ENCODE measurements at places on chromosomes 3 and 15.

- DNase-seq: no peak
Measured at GRCh38 chr3:183185696-183186095, 23.2 kb upstream of the LAMP3 start.

- no peak for DNase-seq
Measured at GRCh38 chr15:68470049-68470742, 38.2 kb upstream of the ITGA11 start.

DNA sequence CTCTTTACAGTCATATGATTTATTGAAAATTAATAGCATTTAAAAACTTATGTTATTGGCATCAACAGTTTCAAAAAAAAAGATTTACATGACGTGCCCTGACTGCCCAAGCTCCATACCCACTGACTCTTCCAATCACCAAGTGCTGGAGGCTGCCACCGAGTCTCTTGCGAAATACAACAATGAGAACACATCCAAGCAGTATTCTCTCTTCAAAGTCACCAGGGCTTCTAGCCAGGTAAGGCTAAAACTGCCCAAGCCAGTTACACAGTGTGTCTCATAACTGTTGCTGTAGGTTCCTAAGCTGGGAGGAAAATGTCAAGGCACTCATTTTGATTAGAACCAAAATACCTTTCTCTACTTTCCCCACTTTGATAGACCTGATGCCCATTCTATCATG, 4.5 kb downstream of the FETUB start:
- no peak for DNase-seq

GRCh38 chr3:49807431-49808114, 4.5 kb downstream of the INKA1 start:
- no peak for DNase-seq

DNA sequence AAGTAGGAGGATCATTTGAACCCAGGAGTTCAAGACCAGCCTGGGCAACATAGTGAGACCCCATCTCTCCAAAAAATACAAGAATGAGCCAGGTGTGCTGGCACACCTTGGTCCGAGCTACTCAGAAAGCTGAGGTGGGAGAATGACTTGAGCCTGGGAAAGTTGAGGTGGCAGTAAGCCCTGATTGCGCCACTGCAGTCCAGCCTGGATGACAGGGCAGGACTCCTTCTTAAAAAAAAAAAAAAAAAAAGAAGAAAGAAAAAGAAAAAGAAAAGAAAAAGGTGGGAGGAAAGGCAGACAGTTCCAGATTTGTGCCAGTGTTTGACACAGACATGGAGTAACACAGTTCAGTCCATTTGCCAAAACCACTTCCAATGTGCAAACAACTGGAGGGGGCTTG, 75.7 kb downstream of the ATP10A start:
- no peak for DNase-seq

DNA sequence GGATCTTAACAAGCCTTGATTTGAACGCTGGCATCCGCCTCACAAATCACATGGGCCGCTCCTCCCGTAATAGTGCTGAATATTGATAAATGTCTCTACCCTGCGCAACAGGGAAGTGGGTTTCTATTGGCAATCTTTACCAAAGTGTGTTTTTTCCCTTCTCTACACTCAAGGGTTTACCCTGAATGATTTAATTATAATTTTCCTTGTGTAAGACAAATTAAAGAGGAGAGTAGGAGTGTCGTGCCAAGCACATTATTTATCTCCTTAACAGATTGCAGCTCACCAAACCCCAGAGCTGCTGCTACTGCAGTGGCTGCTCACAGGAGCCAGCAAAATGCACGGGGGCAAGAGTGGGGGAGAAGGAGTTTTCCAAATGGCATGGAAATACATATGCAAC, 545.8 kb downstream of the FOXP1 start:
- peak; percentile 68 for DNase-seq

- no peak for DNase-seq
Measured at GRCh38 chr3:63199606-63200005, 78.5 kb upstream of the SYNPR start.

DNA sequence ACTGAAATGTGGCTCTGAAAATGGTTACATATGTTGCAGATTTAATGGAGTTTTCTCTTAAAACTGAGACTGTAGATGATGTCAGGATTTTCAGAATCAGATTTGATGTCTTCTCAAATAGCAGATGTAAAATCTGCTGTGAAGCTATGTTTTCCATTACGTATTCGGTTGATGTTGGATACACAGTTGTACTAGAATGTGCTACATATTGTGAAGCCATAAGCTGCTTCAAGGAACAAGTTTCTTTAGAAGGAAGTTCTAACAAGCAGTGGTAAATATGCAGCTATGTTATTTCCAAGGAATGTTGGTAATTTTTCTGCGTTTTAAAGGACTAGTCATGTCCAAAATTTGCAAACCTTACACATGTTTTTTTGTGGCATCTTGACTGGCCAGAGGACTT, 197.7 kb downstream of the RBMS3 start:
- no peak for DNase-seq

GRCh38 chr3:16884084-16884747, 539 bp upstream of the PLCL2 start:
- DNase-seq: peak; percentile 59

- DNase-seq: no peak
Measured at GRCh38 chr3:48241796-48242455, 1.0 kb downstream of the ZNF589 start.

DNA sequence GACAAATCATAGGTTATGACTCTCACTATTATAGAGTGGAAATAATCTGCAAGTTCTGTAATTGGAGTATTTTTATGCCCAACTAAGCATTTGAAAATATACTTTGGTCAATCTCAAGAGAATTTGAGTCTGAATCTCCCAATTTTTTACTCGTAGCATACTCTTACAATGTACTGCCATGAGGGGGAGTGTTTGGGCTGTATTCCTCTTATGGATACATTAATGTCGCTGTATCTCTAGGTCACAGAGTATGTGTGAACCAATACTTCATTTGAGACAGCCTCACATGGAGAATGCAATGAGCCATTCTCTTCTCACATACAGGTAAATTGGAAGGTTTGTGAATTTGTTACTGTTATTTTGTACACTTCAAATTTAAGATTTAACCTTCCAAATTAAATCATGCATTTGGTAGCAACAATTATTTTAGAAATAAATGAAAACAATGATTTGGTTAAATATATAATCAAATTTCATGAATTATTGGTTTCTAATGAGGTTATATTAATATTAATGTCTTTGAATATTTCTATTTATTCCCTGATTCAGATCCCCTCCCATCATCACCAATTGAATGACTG, 5.5 kb upstream of the CD200 start:
- DNase-seq: peak; percentile 74

- DNase-seq: no peak
Measured at GRCh38 chr3:52364322-52365035, 48.4 kb downstream of the DNAH1 start.

DNA sequence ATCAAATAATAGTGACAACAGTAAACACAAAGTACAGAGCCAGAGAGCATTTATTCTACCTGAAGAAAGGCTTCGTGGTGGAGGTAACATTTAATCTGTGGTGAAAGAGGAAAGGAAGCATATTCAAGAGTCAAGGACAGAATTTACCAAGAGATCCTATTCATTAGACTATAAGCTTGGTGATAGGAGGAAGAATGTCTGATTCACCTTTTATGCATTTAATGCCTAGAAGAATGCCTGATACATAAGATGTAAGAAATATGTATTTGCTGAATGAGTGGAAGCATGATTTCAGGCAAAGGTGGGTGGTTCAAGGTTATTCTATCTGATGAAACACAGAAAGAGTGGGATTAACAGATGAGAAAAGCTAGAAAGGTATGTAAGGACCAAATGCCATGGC, 119.8 kb downstream of the SERPINI1 start:
- no peak for DNase-seq

GRCh38 chr3:47847260-47847659, 44.3 kb downstream of the DHX30 start:
- DNase-seq: no peak

DNA sequence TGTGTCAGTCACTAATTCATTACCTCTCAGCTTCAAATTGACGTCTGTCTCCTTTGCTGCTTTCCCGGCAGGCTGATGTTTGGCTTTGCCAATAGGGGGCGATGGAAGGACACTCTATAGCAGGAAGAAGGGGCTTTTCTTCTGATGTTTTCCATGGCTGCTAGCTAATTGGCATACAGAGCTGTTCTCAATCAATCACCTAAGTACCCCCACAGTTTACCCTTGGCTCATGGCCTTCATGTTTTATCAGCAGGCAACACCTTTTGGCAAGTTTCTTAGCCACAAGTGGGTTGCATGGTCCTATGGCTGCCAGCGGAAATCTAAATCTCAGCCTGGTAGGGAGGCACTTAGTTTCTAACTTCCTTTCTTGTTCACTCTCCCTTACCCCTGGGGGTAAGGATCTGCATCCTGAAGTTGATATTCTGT, 45.0 kb downstream of the ESYT3 start:
- DNase-seq: peak; percentile 51

DNA sequence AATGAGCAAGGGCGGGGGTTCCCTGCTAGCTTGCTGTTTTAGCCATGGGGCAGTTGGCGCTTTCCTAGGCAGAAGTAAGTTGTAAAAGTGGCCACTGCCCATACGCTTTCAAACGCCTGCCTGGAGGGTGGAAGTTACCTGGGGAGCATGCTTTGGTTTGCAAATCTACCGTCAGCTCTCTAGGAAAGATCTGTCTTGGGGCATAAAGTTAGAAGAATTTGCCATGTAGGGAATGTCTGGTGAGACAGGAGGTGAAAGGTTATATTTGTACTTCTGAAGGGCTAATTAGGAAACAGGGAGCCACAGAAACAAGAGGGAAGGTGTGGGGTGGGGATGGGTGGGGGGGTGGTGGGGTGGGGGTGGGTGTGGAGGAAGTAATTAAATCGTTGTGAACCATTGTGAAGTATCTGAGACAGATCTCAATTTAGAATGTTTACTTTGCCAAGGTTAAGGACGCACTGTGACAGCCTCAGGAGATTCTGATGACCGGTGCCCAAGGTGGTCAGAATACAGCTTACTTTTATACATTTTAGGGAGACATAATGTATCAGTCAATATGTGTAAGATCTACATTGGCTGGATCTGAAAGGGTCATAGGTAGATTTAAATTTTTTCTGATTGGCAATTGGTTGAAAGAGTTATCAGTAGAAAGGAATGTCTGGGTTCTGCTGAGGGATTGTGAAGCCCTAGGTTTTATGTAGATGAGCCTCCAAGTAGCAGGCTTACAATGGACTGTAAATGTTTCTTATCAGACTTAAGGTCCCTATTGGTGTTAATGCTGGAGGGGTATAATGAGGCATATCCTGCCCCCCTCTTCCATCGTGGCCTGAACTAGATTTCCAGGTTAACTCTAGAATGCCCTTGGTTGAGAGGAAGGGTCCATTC, 62.0 kb upstream of the GCNT3 start:
- DNase-seq: no peak

DNA sequence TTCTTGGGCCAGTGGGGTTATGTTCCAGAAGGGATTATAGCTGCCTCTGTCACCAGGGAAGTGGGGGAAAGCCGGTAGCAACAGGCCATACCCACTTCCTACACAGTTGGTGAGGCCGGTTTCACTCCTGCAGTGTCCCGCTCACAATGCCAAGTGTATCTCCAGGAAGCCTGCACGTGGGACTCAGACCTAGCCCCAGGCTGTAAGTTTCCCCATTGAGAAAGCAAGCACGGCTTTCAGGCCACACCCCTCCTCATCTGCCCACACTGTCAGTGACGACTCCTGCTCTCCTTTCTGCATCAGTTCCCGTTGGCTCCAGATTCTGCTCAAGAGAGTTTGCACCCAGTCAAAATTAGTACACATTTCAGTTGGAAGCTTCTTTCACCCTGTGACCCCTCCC, 51.6 kb upstream of the CPOX start:
- no peak for DNase-seq

DNA sequence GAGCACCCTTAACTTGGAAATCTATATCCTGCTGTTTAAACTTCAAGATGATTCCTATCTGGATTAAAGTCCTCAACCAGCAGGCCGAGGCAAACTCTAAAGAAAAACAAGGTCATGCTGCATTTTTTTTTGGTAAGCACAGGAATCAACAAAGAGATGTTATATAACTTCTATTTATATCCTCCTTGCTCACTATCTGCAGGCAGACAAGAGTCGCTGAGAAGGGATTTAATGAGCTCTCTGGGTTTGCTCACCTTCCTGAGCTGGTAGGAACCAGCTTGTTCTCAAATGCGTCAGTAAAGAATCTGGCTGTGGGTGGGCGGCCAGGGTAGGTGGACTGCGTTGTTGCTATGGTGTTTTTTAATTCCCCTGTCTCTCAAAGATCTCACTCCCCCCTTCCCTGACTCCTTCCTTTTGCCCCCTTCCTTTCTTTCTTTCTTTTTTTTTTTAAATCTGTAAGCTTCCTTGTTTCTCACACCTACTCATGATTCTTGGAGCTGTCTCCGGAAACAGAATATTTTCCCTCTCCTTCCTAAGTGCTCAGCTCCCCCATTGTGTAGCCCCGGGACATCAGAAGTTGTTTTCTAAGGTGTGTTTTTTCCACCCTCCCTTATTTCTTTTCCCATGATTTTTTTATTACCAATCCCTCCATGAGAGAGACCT, 228.8 kb upstream of the BHLHE40 start:
- peak; percentile 15 for DNase-seq

DNA sequence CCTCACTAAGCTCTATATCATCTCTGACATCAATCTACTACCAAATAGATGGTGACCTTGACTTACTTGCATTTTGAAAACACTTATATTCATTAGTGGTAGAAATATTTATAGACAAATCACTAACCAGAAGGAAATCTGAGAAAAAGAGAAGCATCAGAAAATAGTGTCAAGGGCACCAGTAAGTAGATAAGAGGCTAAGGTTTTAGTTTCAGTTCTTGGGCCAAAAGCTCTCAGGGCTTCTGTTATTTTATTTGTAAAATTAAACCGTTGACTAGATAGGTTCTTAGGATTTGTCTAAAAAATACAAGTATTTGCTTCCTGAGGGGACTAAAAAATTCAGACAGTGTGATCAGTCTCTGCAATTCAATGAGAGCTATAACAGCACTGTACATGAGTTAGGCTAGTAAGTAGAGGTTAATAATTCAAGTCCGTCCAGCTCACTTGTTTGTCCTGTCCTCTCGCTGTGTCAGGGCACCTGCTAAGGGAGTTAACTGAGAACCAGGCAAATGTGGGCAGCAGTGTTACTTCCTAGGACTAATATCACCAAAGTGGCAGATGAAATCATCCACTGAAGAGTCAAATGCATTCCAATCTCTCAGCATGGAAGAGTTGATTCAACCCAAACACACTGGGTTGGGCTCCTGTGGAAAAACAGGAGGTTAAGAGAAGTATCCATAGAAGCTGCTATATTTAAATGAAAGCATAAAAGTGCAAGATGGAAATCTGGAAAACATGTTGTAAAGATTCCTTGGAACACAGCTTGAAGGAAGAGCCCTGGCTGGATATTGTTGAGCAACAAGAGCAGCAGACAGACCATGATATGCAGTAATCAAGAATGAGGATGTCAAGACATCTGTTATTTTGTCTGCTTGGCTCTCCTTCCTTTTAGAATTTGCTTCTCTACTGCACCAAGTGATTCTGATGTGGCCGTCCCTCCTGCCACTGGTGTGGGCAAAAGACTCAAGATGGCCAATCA, 134.9 kb upstream of the ZBTB20 start:
- peak; percentile 87 for DNase-seq

Measured in brain (organoid and tissue), 16 donors.